Right renal pelvis (tissue), 4 donors: ENCODE measurements at places on chromosomes 7 and 10.

- DNase-seq, result no peak
Measured at GRCh38 chr7:46707973-46708372, 786.9 kb upstream of the IGFBP3 start.

- no peak for DNase-seq
Measured at GRCh38 chr7:101468546-101469275, 106.0 kb downstream of the COL26A1 start.

DNA sequence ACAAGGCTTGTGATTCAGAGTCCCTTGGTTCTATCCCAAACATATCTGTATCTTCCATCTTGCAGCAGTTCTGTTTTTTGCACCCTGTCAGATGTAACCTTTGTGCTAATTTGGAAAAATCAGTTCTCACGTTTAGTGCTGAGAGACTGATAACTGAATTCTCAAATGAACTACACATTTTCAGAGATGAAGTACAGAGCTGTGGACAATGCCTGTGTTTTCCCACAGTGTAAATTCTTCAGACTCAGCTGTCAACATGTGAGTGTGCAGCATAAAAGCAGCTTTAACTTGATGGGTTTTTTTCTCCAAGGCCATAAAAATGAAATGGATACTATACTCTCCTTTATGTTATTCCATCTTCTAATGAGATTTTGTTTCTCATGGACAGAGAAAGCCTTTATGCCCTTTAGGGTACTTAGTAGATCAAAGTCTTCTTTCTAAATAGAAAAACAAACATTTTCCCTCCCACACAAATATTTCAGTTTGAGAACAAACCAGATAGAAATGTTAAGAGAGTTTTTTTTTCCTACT lies 150.9 kb downstream of the SEMA3A start:
- DNase-seq, result no peak

- no peak for DNase-seq
Measured at GRCh38 chr10:118926903-118927302, 102.6 kb upstream of the NANOS1 start.

GRCh38 chr7:55570218-55570873 lies 2.0 kb downstream of the VOPP1 start:
- no peak for DNase-seq

GRCh38 chr7:47024991-47025390 lies 556.9 kb downstream of the TNS3 start:
- DNase-seq, result no peak

DNA sequence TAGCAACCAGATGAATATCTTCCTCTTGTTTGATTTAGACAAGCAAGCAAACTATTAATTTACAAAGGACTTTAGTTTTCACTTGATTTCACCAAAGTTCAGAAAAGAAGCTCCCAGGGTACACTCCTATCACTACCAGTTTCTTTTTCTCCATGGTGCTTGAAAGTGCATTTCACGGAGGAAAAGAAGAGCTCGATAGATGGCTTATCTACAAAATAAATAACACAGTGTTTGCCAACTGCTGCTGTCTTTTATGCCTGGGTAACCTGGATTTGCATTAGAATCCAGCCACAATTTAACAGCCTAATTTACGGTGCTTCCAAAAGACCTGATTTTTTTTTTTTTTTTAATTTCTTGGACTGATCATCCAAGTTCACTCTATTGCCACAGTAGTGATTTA lies 275.7 kb downstream of the GPR37 start:
- no peak for DNase-seq

GRCh38 chr7:132630834-132631233 lies 54.6 kb upstream of the PLXNA4 start:
- no peak for DNase-seq

- no peak for DNase-seq
Measured at GRCh38 chr7:37320848-37321468, 127.7 kb downstream of the ELMO1 start.

DNA sequence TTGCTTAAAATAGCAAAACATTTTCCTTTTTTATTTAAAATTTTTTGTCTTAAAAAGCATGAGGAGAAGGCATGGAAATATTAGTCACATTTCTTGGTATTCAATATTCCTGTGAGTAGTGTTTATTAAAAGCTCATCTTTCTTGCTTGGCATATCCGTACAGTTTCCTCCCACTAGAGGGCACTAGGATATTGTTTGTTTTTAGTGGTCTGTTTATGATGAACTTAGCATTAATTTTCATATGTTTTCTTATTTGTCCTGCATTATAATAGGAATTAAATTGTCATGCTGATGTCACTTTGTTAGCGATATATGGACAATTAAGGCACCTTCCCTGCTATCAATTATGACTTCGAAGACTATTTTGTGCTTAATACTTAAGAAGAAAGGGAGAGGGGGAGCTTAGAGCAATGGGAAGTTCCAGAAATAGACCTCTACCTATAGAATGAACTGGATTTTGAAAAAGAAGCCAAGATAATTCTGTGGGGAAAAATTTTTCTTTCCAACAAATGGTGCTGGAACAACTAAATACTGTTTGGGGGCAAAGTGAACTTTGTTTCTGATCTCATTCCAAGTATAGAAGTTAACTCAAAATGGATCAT lies 91.0 kb upstream of the STRIP2 start:
- peak; percentile 6 for DNase-seq

- no peak for DNase-seq
Measured at GRCh38 chr7:20441346-20441745, 110.6 kb downstream of the ITGB8 start.

- DNase-seq, result no peak
Measured at GRCh38 chr10:91088300-91089140, 131.9 kb upstream of the PCGF5 start.

DNA sequence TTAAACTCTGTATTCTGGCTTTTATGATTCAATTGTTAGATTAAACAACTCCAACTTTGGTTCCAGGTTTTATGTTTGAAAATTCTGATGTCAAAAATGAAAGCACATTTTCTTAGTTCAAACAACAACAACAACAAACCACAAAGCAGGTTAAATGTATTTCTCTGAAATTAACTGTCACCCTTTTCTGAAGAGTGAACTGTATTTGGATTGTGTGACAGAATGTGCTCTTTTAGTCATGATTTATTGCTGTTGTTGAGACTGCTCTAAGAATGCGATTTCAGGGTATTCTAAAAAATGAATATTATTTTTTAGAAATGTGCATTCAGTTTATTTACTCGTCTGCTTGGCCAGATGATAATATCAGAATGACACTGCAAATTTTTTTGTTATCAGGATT lies 144.1 kb downstream of the GNAI1 start:
- no peak for DNase-seq

- DNase-seq, result no peak
Measured at GRCh38 chr7:140521421-140521820, 42.1 kb upstream of the MKRN1 start.

GRCh38 chr10:18369859-18370473 lies 229.7 kb downstream of the CACNB2 start:
- no peak for DNase-seq

DNA sequence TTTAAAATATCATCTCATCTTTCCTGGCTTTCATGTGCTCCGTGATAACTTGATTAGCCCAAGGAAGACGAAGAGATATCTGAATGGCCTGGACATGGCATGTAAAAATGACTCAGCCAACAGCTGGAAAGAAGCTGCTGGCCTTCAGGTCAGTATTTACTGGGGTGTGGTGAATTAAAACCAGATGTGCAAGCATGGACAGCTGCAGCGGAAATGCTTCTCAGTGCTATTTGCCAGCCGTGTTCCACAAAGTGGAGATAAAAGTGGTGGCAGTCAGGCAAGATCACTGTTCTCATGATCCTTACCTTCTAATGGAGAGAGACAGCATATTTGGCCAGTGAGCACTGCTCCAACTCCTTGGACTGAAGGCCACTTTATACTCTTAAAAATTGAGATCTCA lies 203.1 kb upstream of the VSTM2A start:
- DNase-seq, result no peak

- no peak for DNase-seq
Measured at GRCh38 chr10:109275960-109276359, 647.4 kb downstream of the XPNPEP1 start.

DNA sequence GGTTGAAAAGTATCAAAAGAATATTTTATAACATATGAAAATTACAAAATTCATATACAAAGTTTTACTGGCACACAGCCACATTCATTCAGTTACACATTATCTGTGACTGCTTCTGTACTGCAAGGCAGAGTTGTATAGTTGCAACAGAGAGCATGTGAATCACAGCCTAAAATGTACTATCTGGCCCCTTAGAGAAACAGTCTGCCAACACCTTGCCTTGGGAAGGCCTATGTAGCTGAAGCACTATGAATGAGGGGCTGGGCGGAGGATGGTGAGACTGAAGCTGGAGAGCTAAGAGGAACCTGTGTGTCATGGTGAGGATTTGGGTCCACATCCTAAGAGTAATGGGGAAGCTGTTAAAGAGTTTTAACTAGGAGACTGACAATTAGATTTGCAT lies 35.7 kb downstream of the PDZD8 start:
- no peak for DNase-seq

- no peak for DNase-seq
Measured at GRCh38 chr7:66929935-66930334, 8.9 kb downstream of the TMEM248 start.

GRCh38 chr10:125838802-125839575 lies 15.6 kb downstream of the BCCIP start:
- no peak for DNase-seq

GRCh38 chr10:30172091-30172490 lies 112.7 kb upstream of the JCAD start:
- DNase-seq, result no peak

- no peak for DNase-seq
Measured at GRCh38 chr7:130433301-130433700, 7.5 kb downstream of the CEP41 start.

- peak; percentile 67 for DNase-seq
Measured at GRCh38 chr7:30134611-30135300, at the start of gene MTURN. TSS of gene MTURN (plus strand) at chr7:30134986. CDS start at chr7:30135137, 151 bp downstream.

DNA sequence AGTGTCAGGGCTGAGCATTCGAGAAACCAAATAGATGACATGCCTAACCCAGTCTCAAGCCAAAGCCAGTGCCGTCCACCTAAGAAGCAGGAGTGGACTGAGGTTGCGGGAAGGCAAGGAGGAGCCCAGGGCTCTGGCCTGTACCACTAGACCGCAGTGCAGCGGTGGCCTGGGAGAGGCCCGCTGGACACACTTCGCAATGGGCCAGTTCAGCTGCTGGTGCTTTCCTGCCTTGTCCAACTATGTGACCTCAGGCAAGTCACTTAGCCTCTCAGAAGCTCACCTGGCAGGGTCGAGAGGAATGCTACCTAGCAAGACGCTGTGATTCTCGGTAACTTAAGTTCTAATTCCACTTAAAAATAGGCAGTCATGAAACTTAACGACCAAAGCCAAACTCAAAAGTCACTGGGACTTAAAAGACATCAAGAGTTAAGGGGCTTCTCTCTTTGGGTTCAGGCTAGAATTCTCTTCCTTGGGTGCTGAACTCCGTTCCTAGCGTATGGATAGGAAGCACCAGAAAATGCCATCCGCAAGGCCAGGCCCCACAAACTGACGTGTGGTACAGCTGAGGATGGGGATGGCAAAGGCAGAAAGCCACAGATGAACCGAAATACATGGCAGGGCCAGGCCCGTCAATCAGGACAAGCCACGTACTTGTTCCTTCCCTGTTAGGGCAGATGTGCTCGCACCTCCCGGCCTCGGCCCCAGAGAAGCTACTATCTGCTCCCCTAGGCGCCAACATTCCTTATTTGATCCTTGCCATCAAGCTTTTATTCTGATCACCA lies 34.2 kb downstream of the CTBP2 start:
- no peak for DNase-seq

- no peak for DNase-seq
Measured at GRCh38 chr10:83983578-83984255, 155.6 kb upstream of the GHITM start.

- no peak for DNase-seq
Measured at GRCh38 chr7:26891400-26892350, 27.3 kb upstream of the SKAP2 start.

DNA sequence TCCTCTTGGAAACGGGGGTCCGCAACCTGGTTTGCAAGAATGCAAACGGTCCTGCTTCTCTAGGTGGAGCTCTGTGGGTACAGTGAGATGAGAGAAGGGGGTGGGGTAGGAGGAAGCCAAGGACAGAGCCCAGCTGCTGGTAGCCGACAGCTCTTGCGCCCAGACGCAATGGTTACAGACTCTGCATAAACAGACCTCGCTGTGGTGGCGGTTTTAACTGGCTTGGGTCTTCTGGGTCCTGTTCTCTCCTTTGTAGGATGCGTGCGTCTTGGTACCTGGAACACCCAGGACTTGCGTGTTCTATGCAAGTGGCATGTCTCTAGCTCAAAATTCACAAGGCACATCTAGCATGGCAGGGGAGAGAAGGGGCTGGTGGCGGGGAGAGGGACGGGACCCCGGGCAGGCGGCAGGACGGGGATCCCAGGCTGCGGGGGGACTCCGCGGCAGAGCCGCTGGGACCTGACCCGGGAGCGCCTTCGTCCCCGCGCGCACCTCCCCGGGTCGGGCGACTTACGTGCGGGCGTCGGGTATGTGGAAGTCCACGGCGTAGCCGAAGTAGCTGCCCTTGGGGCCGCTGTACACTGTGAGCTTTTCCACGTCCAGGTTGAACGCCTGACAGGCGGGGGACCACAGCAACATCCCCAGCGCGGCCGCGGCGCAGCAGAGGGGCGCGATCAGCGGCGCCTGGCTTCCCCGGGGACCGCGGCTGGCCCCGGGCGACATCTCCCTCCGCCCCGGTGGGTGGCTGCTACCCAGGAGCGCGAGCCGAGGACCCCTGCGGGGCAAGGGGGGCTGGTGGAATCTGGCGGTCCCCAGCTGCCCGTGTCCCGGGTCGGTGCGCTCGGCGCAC lies 448 bp downstream of the ITGA8 start:
- DNase-seq, result no peak

- no peak for DNase-seq
Measured at GRCh38 chr10:1650542-1651269, 86.6 kb downstream of the ADARB2 start.

- DNase-seq, result no peak
Measured at GRCh38 chr10:114933588-114933987, 4.4 kb upstream of the TRUB1 start.

DNA sequence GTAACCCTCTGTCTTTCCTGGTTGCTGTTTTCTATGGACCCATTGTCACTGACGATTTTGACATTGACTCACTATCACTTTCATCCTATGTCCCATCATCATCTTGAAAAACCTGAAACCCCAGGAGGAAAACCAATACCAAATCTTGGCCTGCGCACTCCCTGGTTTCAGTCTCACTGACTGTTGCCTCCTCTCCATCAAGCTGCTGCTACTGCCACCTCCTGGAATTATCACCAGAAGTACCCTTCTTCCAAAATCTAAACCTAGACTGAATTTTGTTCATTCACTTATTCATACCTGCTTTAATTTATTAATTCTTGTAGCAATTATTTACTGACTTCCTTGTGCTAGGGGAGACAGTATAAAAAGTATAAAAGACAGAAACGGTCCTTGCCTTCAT lies 44.5 kb upstream of the ACBD5 start:
- DNase-seq, result peak; percentile 1

DNA sequence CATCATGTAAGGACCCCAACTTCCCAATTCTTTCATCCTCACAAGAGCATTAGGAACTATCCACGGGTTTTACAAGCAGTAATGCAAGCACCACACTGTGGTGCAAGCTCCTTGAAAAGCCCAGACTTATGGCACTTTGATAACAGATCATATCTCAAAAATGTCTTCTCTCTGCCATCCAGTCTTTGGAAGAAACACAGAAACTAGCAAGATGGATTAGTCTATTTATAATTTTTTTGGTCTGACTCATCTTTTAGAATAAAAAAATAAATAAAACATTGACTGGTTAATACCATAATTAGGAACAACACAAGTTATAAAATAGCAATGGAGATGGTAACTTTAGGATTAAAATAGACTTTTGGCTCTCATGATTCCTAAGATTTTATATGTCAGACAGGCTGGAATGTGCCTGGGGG lies 49.0 kb upstream of the CALD1 start:
- no peak for DNase-seq

- no peak for DNase-seq
Measured at GRCh38 chr10:128062331-128062880, 63.8 kb downstream of the MKI67 start.
